ENCODE measurements at places on chromosomes 11 and 22.

DNA sequence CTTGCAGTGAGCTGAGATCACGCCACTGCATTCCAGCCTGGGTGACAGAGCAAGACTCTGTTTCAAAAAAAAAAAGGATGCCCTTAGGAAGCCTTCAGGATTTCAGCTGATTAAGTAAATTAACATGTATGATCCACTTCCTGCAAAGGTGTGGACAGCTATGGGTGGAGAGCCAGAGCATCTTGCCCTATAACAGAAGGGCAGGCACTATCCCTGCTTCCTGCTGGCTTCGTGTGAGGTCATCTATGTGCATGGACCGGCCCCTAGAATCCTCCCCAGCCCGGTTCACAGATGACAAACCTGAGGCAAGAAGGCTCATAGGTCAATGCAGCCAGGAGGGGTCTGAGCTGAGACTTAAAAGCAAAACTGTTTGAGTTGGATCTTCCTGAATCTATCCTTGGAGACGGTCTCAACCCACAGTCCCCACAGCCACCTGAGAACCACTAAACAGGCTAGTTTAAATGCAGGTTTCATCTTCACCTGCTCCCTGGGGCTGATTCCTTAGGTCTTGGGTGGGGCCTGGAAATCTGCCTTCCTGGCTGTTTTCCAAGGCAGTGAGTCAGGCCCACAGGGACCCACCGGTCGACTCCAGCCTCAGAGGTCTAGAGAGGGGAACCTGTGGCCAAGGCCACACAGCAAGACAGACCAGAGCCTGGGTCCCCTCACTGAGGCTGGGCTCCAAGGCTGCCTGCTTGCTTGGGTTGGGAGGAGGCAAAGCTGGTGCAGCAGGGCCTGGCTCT is 55.2 kb upstream of the MPEG1 start:
- no peak for DNase-seq

- DNase-seq, result no peak
Observed at GRCh38 chr11:132874638-132875037, 657.7 kb downstream of the OPCML start.

GRCh38 chr11:9076046-9076445 is 15.4 kb downstream of the SCUBE2 start:
- no peak for DNase-seq

DNA sequence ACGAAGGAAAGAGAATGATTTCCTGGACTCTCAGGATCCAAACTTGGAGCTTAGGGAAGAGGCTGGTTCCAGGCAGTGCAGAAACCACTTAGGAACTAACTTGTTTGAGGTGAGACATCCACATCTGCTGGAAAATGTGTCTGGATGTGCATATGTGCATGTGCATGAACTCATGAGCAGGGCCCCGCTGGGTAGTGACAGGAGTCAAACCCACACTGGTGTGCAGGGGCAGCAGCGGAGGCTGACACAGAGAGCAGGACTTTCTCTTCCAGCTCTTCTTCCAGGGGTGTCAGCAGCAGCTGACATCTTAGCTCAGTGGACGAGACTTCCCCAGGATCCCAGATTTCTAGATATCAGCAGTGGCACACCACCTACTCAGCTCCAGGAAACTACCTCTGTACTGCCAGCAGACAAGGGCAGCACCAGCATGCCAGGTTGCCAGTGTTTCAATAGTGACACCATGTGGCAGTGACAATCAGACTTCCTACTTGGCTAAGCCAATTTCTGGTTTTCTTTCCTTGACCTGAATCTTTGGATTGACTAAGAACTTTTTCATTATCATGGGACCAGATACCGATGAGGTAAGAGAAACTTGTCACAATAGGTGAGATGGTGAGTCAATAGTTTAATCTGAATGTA is 227.5 kb upstream of the ZC3H12C start:
- no peak for DNase-seq

GRCh38 chr11:81005595-81005994 is 1564.8 kb upstream of the TENM4 start:
- DNase-seq, result no peak

- no peak for DNase-seq
Observed at GRCh38 chr11:119473226-119473625, 50.3 kb upstream of the THY1 start.

DNA sequence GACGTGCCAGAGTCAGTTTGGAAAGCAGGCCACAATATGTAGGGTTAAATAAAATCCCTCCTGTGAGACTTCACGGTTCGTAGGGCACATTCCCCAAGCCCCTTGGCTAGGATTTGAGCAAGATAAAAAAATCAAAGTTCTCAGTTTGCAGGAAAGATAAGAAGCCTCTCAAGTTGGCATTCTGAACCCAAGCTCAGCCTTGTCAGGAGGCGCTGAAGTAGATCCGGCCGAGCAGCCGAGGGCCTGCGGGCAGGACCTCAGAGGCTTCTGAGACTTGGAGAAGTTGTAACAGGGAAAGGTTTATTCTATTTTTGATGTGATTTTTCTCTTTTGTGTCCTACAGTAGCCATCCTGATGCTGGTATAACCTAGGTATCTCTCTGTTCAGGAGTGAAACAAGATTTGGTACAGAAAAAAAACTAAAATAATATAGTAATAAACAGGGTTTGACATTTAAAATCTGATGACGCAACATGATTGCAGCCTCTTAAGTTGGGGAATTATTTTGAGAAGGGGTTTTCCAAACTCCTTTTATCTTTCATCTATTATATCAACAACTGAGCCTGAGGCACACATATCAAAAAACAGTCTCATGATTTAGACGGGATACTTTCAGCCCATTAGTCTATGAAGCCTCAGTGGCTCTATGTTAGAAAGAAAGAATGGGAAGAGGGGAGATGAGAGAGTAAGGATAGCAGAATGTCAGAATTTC is 10.1 kb downstream of the PATE2 start:
- DNase-seq, result no peak

GRCh38 chr22:43636086-43636485 is 176.0 kb downstream of the EFCAB6 start:
- no peak for DNase-seq

DNA sequence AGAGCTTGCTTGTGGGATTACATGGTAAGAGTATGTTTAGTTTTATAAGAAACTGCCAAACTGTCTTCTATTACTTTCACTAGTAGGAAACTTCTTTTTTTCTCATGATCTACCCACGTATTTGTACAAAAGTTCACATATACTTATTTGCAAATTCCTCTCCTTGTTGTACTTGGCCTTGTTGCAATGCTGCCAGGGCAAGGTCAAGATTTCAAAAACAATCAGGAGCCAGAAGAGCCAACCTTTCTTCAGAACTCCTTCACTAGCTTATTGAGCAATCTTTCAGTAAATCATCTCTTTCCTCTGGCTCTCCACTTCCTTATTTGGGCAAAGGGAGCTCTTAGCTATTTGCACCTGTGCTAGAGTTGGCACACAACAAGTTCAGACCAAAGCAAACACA is 9.7 kb downstream of the SRSF8 start:
- no peak for DNase-seq

- no peak for DNase-seq
Observed at GRCh38 chr11:99098258-99098657, 77.5 kb downstream of the CNTN5 start.

GRCh38 chr11:87803748-87804147 is 371.5 kb downstream of the RAB38 start:
- DNase-seq, result no peak

DNA sequence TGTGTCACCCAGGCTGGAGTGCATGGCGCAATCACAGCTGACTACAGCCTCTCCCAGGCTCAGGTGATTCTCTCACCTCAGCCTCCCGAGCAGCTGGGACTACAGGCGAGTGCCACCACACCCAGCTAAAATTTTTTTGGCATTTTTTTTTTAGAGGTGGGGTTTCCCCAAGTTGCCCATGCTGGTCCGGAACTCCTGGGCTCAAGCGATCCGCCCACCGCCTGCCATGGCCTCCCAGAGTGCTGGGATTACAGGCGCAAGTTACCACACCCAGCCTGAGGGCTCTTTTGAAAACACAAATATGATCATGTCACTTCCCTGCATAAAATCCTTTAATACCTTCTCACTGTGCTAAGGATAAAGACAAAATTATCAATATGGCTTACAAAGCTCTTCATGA is 88.1 kb downstream of the MAML2 start:
- DNase-seq, result no peak

GRCh38 chr22:43560651-43561050 is 148.8 kb downstream of the MPPED1 start:
- DNase-seq, result no peak

DNA sequence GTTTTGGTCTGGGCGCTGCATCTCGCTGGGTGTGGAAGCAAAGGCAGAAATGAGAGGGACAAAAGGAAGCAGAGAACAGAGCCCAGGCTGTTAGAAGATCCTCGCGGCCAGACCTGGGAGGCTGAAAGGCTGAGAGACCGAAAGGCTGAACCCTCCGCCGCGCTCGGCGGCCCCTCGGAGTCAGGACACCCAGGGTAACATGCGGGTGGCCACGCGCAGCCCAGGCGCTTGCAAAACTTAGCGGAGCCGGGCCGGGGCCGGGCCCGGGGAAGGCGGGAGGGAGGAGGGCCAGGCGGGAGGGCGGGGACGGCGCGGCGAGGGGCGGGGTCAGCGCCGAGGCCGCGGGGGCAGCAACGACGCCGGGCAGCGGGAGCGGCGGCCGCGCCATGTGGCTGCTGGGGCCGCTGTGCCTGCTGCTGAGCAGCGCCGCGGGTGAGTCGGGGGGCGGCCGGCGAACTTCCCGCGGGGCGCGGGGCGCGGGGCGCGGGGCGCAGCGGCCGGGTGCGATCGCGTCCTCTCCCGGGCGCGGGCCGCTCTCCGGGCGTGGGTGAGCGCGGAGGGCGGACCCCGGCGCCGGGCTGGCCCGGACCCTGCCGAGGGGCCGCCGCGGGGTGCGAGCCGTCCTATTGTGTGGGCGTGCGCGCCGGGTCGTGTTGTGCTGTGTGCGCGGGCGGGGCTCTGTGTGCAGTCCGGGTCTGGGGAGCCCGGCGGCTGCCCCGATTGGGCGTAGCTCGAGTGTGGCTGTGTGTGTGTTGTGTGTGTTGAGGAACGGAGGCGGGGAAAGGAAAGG is at the start of gene LDLRAD3:
LDLRAD3 (plus strand) TSS at position 350 of the 790 bp plus-strand sequence; CDS start at position 387, 37 bp downstream.
- no peak for DNase-seq

- no peak for DNase-seq
Observed at GRCh38 chr11:67614730-67615714, 8.3 kb downstream of the NDUFV1 start.

DNA sequence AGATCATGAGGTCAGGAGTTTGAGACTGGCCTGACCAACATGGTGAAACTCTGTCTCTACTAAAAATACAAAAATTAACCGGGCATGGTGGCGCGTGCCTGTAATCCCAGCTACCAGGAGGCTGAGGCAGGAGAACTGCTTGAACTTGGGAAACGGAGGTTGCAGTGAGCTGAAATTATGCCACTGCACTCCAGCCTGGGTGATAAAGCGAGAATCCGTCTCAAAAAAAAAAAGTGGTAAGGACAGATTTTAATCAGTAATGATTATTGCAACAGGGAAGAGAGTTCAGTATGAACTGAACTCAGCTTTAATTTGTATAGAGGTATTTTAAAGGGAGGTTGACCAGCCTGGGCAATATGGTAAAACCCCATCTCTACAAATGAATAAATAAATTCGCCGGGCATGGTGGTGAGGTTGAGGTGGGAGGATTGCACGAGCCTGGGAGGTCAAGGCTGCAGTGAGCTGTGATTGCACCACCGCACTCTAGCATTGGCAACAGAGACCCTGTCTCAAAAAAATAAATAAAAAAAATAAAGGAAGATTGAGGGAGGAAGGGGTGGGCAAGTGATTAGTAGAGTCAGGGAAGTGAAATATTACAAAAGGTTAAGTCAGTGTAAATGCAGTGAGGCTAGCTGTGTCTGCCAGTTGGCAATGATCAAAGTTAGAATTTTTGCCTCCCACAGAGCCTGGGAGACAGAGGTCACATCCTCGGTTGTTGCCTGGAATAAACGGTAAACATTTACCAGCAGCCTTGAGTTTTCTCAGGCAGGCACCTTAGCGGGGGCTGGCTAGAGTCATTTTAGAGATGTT is 2.6 kb upstream of the MCM5 start:
- no peak for DNase-seq

- no peak for DNase-seq
Observed at GRCh38 chr11:121890377-121890776, 225.6 kb downstream of the BLID start.

GRCh38 chr22:26480611-26480932 is 3.0 kb downstream of the HPS4 start:
- DNase-seq, result no peak

DNA sequence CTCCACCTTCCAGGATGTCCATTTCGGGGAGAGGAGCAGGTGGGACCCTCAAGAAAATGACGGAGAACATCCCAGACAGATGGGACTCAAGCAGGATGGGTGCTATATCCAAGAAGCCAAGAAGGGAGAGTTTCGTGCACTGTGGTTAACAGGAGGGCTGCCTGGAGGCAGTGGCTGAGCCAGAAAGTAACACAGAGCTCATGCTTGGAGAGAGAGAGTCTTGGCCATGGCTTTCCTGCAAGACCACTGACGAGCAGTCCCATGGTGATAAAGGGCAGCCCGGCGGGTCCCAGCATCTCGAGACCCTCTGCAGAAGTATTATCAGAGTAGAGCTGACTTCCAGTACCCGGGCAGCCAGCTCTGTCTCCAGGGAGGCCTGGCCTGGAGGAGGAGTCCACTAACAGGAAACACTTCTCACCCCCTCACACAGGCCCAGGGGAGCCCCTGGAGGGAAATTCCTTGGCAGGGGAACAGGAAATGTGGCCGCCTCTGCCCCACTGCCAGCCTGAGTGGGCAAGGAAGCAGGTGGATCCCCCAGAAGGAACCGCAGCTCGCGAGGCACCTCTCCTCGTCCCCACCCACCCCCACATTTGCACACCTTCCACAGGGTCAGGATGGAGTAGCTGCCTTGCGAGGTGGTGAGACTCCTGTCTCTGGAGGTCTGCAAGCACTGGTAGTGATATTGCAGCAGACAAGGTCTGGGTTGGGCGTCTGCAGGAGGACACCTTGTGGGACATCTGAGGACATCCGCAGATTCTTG is 32.2 kb downstream of the CYTH4 start:
- no peak for DNase-seq

- no peak for DNase-seq
Observed at GRCh38 chr22:44586999-44587736, 89.1 kb upstream of the RTL6 start.

DNA sequence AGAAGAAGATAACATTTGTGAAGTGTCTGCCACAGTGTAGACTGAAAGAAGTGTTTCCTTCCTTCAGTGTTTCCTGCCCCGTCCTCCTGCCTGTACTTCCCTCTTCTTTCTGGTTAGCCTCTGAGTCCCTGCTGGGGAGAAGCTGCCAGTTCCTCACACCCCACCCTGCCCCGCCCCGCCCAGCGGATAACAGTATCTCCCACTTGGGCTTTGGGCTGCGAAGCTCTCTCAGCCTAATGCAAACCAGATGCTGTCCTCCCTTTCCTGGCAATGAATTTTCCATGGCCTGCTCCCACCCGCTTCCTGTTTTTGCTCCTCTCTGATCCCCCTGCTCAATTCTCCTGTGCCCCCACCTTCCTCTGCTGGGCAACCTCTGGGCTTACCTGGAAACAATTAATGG is 5.2 kb upstream of the RAB3IL1 start:
- DNase-seq, result no peak

- DNase-seq, result no peak
Observed at GRCh38 chr11:44452827-44453572, 112.5 kb upstream of the CD82 start.

- no peak for DNase-seq
Observed at GRCh38 chr22:43266076-43266475, 77.1 kb downstream of the SCUBE1 start.

GRCh38 chr11:27972522-27973170 is 135.3 kb downstream of the KIF18A start:
- DNase-seq, result no peak

- DNase-seq, result no peak
Observed at GRCh38 chr11:105786741-105787140, 176.9 kb downstream of the GRIA4 start.

- no peak for DNase-seq
Observed at GRCh38 chr11:75387736-75388294, 11.5 kb upstream of the RPS3 start.
